ENCODE measurements at places on chromosomes 6 and 20. TPM values are rescaled to one million over a fixed set of nuclear protein-coding genes. Genes with fewer than 3 reads are reported as not detected.

Gene BPIFB2
- not detected for total RNA-seq

Gene LY6G6D
- not detected for total RNA-seq

Gene PTCHD4
- 16.2 TPM for total RNA-seq

Gene ELOVL4
- total RNA-seq, result 3.0 TPM

Gene DDX43
- total RNA-seq, result 3.5 TPM

Gene LY6G6F
- not detected for total RNA-seq

Gene BTN1A1
- not detected for total RNA-seq

Gene OR2H2
- not detected for total RNA-seq

Gene RIPPLY2
- not detected for total RNA-seq

Gene PRRT1
- not detected for total RNA-seq

Gene SEL1L2
- total RNA-seq, result not detected

Gene TENT5A
- total RNA-seq, result 4.0 TPM

Gene ATP9A
- 37.1 TPM for total RNA-seq

Gene JPH2
- not detected for total RNA-seq

Gene ID1
- total RNA-seq, result 1,473 TPM

Gene GRM4
- total RNA-seq, result 1.2 TPM

Gene ADAT2
- 2.4 TPM for total RNA-seq

Gene PTPRA
- total RNA-seq, result 26.9 TPM

Gene SCAND1
- 204 TPM for total RNA-seq

Gene IGF2R
- total RNA-seq, result 58.9 TPM

Gene SPATS1
- total RNA-seq, result not detected

Gene IRF4
- total RNA-seq, result not detected

Gene DEFB116
- not detected for total RNA-seq

Gene PTPRK
- 21.6 TPM for total RNA-seq

Gene SYCP2
- total RNA-seq, result 23.6 TPM

Gene EIF6
- 321 TPM for total RNA-seq

Gene CCDC167
- total RNA-seq, result 145 TPM

Gene DZANK1
- 2.7 TPM for total RNA-seq

Gene SIGLEC1
- total RNA-seq, result not detected

Gene LRRC73
- total RNA-seq, result 0.29 TPM

Gene COL11A2
- 1.4 TPM for total RNA-seq

Gene SLC22A16
- total RNA-seq, result not detected

Gene ADGB
- total RNA-seq, result not detected

Gene L3MBTL1
- total RNA-seq, result 6.8 TPM
